ENCODE measurements at places on chromosomes 16 and 17.

- DNase-seq: peak; percentile 62
Measured at GRCh38 chr17:48561884-48562810, 16.0 kb downstream of the HOXB4 start.

DNA sequence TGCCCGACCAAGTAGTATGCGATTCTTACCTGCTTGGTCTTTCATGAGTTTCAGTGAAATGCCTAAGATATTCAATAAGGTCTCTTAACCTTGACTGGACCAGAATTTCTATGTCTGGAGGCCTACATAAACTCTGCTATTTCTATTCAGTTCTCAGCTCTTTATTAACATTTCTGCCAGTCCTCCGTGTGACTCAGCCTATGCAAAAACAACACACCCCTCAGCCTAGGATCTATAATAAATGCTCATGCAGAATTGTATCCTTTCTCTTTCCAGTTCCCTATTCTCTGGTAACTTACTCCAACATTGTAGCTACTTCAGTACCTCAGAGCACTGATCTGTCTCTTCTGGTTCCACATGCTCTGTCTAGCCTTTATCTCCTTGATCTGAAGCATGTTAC, 1507.4 kb downstream of the CDH11 start:
- DNase-seq: no peak

DNA sequence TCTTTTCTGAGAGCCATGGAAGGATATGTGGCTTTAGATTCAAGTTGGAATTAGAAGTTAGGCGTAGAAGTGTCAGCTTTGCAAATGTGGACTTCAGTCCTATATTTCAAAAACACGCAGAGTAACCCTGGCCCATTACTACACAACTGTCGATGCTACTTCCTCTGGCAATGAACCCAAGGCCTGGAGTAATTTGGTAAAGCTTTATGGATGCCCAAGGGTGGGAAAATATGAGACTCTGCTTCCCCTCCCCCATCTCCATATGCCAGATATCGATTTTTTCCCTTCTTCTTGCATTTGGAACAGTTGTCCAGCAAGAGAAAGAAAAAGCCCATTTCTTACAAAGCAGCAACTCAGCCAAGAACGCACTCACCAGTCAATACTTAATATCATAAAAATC, 2.9 kb upstream of the MAP1LC3B start:
- no peak for DNase-seq

DNA sequence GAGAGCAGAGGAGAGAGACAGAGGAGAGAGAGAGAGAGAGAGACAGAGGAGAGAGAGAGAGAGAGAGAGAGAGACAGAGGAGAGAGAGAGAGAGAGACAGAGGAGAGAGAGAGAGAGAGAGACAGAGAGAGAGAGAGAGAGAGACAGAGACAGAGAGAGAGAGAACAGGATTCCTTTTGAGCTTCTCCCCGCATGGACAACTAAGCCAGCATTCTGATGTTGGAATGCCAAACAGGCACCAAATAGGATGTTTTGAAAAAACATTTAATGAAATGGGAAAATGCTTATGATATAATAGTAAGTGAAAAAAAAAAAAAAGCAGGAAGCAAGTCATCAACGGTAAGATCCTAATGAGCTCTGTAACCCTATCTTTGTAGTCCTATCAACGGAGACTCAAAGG, 60.7 kb downstream of the ARSG start:
- DNase-seq: no peak

- DNase-seq: no peak
Measured at GRCh38 chr16:70656712-70657263, 10.4 kb downstream of the IL34 start.

- DNase-seq: no peak
Measured at GRCh38 chr17:66987059-66987616, 22.6 kb downstream of the CACNG4 start.

DNA sequence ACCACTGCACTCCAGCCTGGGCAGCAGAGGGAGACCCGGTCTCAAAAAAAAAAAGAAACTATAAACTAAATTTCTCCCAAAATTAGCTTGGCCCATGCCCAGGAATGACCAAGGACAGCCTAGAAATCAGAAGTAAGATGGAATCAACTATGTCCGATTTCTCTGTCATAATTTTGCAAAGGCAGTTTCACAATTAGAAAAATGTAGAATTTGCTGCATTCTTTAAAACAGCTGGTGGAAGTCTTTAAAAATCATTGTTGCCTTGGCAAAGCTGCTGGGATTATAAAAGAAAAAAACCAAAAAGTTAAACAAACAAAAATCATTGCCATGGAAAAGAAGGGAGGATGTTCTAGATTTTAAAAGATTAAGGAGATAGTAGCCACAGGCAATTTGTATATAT, 32.4 kb downstream of the WWP2 start:
- DNase-seq: no peak

DNA sequence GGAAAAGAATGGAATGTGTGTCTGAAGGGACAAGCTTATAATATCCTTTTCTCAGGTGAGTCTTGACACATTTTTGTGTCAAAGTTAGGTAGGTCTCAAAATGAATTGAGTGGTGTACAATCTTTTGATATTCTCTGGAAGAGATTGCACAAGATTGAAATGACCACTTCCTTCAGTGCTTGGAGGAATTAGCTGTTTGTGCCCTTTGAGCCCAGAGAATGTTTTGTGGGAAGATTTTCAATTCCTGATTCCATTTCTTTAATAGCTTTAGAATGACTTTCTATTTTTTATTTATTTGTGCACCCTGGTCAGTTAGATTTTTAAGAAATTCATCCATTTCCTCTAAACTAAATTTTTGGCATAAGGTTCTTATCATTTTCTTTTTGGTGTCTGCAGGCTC, 1.6 kb upstream of the CCL13 start:
- DNase-seq: no peak

GRCh38 chr17:17886726-17887125, 49.9 kb upstream of the SREBF1 start:
- no peak for DNase-seq

GRCh38 chr16:85751698-85752501, 1.0 kb upstream of the C16orf74 start:
- DNase-seq: no peak

- no peak for DNase-seq
Measured at GRCh38 chr17:58475985-58476384, 12.2 kb downstream of the HSF5 start.

DNA sequence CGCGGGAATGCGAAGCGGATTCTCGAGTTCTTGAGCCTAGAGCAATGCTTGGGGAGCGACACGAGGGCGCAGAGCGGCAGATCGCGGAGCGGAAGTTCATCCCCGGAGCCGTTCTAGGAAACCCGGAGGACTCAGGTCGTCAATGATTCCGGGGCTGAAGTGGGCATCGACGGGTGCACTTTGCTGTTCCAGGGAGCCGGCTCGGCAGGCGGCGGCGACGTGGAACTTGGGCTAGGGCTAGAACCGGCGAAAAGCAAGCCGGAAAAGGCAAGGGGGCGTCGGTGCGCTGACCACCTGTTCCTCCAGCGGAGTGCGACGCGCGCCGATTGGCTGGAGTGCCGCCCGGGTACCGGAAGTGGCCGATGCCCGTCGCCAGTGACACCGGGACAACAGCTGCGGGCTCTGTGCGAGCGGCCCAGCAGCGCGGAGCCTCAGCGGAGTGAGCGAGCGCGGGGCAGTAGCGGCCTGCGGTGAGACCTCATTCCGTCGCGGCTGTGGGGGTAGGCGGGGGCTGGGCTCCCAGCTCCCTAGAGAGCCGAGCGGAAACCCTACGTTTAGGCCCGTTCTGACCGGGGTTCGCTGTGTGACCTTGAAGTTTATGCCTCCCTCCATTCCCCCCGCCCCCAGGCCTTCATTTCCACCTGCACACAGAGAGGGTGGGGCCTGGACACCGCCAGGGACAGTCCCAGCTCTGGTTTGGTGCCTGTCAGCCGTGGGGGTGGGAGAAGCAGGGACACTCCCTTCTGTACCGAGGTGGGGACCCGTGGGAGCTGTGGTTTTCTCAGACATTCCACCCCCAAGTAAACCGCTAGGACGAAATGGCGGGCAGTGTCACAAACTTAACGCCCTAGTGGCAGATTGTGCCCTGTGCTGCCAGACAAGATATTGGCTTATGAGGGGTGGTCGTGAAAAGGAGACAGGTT, at the start of gene ZFP3:
TSS of gene ZFP3 (plus strand) at position 362 of the 923 bp plus-strand sequence. CDS start 13,038 bp downstream, outside the sequence.
- DNase-seq: no peak

- DNase-seq: no peak
Measured at GRCh38 chr17:44780845-44781480, 22.2 kb downstream of the ADAM11 start.

DNA sequence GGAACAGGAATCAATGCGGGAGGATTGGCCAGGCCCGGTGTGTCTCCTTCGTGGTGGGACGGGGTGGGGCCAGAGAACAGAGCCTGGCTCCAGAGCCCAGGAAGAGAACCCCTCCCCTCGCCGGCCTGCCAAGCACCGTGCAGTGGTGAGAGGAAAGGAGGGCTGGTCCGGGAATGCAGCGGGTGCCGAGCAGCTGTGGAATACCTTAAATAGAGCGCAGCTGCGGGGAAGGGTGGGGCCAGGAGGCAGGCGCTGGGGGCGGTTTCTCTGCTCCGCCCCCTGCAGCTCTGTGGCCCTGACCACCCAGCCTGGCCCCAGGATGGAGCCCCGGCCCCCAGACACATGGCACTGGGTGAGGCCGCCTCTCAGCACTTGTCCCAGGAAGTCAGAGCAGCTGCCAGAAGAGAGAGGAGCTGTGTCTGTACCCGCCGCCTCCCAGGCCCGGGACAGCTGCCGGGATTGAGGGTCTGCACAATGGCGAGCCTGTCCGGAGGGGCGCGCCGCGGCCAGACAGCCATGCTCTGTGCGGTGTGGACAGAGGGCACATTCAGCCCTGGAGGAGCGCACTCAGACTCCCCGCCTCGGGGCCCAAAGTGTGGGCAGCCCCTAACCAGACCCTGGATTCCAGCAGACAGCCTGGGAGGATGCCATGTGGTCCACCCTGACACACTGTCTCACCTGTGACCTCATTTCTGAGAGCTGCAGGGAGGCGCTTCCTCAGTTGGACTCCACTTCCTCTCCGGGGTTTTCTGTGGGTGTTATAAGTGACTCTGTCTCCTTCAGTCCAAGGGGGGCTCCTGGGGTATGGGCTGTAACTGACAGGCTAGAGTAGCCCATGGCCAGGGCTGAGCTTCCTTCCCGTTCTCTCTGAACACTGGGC, 268.8 kb downstream of the SEC14L1 start:
- DNase-seq: no peak

GRCh38 chr17:49223517-49224197, 6.9 kb downstream of the PHOSPHO1 start:
- DNase-seq: peak; percentile 76

GRCh38 chr17:78605886-78606285, 28.7 kb upstream of the DNAH17 start:
- no peak for DNase-seq

- DNase-seq: no peak
Measured at GRCh38 chr16:88363239-88363891, 19.4 kb upstream of the ZNF469 start.

DNA sequence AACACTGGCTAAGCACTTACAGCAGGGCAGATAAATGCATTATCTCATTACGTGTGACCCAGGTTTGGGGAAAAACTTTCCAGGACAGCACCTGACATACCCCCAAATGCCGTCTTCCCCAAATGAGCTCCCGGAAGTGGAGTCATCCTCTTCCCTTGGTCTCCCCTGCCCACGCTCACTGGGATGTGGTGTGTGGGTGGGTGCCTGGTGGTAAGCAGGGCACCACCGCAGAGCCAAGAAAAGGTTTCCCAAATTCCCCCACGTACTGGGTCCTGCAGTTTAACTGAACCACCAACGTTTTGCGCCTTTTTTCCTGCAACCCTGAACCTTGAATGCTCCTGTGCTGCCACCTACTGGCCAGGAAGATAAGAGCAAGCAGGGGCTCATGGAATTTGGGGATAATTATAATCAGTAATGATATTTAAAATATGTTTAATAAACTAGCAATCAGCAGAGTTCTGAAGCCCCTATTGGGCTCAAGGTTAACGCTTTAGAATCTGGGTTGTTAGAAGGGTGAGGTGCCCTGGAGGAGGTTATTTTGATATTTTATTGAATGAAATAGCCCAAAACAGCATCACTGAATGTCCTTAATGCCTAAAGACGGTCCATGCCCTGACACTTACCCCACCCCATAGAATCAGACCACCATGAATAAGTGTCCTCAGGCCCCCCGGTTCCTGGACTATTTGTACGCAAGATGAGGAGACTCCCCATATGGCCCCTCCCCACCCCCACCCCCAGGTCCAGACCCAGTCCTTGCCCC, 8.0 kb downstream of the SPPL2C start:
- peak; percentile 73 for DNase-seq

GRCh38 chr17:75096082-75096625, 8.4 kb downstream of the SLC16A5 start:
- DNase-seq: no peak

DNA sequence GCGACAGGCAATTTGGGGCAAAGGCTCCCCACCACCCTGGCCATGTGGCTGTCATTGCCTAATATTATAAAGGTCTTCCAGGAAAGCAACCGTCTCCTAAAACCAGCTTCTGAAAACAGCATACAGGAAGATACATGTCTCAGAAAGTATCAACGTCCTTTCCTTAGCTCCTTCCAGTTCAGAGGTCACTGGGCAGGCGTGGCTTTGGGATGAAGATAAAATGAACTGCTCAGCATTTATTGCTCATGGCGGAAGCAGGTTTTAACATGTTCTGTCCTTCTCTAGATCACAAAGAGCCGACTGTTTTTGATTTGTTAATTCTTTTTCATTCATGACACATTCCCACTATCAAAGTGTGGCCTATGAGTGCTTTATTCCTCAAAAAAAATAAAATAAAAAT, 8.0 kb downstream of the CFAP20 start:
- DNase-seq: no peak

GRCh38 chr17:44779211-44780025, 20.6 kb downstream of the ADAM11 start:
- peak; percentile 78 for DNase-seq

DNA sequence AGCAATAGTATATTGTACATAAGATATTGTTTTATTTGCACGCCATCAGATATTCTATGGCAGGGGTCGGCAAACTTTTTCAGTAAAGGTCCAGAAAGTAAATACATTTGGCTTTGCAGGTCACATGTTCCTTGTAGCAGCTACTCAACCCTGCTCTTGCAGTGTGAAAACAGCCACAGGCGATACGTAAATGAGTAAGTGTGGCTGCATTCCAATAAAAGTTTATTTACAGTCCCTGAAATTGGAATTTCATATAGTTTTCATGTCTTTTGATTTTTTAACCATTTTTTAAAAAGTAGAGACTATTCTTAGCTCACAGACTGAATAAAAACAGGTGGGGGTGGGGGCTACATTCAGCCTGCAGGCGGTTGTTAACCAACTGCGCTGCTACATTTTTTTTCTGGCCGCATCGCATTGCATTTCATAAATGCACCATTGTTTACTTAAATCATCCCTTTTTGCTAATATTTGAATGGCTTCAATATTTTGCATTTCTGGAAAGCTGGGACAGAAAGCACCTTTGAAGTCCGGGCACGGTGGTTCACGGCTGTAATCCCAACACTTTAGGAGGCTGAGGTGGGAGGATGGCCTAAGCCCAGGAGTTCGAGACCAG, 50.5 kb upstream of the HAPSTR1 start:
- no peak for DNase-seq

GRCh38 chr16:6377956-6378355, 954.7 kb upstream of the RBFOX1 start:
- DNase-seq: no peak

DNA sequence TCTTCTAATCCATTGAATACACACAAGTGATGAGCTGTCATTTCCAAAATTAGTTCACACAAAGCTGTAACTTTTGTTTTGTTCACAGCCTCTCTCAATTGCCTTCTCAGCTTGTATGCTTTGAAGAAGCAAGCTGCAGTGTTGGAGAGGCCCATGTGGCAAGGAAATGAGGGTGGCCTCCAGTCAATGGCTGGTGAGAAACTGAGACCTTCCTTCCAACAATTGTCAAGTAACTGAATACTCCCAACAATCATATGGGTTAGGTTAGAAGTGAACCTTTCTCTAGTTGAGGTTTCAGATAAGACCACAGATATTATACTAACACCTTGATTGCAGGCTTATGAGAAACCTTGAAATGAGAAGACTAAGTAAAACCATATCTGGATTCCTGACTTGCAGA, 82.4 kb upstream of the SOX9 start:
- DNase-seq: no peak
